Epithelial cell of esophagus (primary cell): ENCODE measurements at places on chromosomes 2 and 18.

DNA sequence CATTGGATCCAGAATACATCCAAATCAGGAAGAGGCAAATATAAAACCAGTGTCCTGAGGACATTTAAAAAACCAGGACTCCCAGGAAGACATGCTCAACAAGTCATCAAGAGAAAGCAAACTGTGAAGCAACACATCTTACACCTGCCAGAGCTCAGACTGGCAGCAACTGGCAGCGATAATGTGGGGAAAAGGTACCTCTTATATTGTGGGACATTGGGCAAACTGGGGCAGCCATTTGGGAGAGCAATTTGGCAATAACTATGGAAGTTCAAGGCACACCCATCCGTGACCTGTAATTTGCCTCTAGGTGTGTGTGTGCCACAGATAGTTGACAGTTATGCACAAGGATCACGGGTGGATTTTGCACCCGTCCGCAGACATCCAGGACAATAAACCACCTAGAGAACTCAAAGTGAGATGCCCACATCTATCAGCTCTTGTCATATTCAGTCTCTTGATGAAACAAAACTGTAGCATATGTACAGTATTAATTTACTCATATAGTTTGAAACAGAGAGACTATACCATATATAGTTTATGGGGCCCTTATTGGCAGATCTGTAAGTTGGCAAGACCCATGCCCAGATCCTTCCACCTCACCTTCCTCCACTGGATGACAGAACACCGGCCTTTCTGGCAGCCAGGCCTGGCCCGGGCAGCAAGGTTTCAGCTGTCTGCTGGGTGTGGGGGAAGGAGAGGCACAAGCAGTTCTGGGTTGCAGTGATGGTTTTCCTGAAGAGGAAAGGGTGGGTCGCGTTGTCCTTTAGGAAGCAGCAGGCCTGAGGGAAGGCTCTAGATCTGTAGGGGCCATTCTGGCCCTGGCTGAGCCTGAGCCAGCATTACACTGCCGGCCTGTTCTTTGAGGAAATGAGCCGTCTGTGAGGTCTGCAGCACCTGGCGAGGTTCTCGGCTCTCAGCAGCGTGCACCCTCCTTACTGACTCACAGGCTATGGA is 18.8 kb downstream of the HJURP start:
- no peak for DNase-seq

GRCh38 chr2:173997269-173997668 is 32.1 kb upstream of the SP3 start:
- peak; percentile 29 for DNase-seq

- peak; percentile 91 for DNase-seq
Measured at GRCh38 chr2:219656526-219656925, 29.1 kb downstream of the SLC4A3 start.

DNA sequence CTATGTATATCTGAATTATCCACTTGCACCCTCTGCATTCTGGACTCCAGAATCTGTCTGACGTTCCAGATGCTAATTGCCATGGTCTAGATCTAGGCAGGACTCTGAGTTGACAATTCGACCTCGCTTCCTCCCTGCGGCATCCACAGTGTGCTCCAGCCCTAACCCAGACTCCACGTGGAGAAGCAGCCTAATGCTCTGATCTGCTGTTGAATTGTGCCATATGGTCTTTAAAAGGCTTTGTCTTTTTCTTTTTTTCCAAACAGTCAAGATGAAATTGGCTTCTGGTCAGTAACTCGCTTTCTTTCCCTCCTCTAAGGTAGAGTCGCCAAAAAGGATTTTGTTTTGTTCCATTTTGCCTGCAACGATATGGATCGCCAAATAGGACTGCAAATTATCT is 752.6 kb upstream of the ID2 start:
- no peak for DNase-seq

GRCh38 chr2:157777427-157777826 is 98.7 kb downstream of the ACVR1 start:
- DNase-seq: peak; percentile 62

GRCh38 chr2:20050646-20051531 is 539 bp downstream of the LAPTM4A start:
- peak; percentile 59 for DNase-seq

DNA sequence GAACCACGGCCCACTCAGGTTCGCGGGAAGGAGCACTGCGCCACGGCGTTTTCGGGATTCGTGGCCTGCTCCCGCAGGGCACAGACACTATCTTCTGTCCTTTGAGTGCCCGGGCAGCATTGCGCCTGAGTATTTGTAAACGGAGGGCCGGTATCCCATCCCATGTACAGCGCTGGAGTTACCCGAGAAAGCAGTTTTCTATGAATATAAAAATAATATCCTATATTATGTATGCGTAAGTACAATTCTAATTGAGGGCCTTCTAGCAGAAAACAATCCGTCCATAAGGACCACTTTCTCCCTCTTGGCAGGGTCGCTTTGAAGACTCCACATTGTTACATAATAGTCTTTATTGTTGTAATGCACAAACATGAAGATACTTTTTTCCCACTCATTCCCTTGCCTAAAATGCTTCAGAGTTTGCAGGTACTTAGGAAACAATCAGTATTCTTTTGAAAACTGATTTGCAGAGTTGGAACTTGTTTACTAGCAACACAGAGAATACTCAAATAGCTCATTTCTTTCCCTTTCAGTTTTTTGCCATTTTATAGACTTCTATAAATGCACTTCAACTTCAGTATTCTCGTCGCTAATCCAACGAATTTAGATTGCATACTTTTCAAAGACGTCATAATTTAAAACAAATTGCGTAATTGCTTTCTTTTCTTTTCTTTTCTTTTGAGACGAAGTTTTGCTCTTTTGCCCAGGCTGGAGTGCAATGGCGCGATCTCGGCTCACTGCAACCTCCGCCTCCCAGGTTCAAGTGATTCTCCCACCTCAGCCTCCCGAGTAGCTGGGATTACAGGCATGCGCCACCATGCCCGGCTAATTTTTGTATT is 1.0 kb upstream of the REV1 start:
- no peak for DNase-seq

- DNase-seq: no peak
Measured at GRCh38 chr2:149134335-149134923, 95.9 kb downstream of the LYPD6B start.

DNA sequence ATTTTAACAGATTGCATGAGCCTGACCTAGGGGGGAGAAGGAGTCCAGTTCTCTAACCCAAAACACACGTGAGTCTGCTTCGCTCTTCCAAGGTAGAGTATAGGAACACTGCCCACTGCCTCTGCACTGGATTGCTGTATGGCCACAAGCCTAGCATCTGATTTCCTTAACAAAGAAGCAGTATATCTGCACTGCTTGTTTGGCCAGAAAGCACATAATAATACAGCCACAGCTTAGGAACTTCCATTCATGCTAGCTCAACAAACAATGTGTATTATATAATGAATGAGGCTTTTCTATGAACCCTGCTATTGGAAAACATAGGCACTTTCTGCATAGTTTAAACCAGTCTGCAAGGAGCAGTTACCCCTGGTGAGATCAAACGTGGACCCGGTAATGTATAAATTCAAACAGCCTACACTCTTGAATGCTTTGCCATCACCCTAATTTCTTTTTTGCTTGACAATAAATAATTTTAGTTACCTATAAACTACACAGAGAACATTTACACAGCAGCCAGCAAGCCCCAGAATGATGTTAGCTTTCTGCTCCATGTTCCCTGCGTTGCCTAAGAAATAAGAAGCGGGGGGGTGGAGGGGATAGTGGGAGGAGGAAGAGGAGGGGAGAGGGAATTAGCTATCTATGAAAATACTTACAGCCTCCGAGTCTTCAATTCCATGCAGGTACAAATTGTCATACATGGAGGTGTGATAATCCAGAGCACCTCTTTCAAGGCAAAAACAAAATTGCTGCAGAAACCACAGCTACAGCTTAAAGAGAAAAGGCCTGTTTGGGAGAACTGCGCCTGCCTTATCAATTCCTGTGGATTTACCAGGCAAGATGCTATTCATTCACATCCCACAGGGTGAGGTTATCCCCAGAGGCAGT is 125.6 kb downstream of the CACNB4 start:
- no peak for DNase-seq

GRCh38 chr2:19086231-19086651 is 272.2 kb downstream of the OSR1 start:
- no peak for DNase-seq

- DNase-seq: no peak
Measured at GRCh38 chr18:48609114-48609513, 70.3 kb downstream of the CTIF start.

DNA sequence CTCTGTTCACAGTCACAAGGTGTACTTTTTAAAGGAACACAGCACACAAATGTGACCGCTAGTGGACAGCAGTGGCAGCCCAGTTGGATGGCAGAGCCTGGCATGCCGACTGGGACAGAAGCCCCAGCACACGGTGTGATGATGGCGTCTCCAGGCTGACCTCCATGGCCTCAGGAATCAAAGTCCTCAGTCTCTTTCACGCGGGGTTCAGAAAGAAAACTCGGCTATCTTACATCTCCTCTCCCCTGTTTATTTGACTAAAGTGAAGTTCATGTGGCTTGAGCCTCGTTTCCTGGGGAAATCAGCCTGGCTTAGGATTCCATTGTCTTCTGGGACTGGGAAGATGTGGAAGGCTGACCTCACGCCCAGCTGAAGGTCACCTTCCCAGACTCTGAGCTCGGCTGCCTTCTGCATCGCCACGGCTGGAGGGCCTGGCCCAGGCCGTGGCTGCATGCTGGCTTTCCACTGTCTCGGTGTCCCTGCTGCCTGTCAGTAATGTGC is 56.1 kb downstream of the ASAP2 start:
- DNase-seq: no peak

DNA sequence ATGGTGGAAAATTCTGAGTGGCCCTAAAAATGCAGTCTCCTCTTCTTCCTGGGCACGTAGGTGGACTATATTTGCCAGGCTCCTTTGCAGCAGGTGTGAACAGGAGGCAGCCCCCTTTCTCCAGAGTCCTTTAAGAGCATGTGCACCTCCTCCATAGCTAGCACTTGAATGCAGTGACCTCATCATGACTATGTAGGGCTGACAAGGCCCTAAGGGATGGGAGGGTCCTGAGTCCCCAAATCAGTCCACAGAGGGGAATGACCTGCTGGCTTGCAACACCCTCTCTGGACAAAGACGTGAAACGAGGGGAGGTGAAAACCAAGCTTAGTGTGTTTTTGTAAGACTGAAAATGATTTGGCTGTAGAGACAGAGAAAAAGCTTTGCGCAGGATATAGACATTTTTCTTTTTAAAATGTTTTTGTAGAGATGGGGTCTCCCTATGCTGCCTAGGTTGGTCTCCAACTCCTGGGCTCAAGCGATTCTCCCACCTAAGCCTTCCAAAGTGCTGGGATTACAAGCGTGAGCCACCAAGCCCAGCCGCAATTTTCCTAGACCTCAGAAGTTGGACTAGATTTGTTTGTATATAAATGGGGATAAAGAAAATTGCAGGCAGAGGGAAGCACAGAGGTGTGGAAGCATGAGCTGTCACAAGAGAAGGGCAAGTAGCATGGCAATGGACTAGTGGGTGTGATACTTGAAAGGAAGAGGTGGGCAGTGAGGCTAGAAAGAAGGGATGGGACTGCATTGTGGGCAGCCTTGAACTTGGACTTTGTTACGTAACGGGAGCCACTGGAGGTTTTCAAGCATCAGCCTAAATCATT is 28.8 kb downstream of the LONRF2 start:
- no peak for DNase-seq

- peak; percentile 6 for DNase-seq
Measured at GRCh38 chr2:70673041-70673647, 94.9 kb downstream of the ADD2 start.

- DNase-seq: no peak
Measured at GRCh38 chr2:88167740-88168139, 2.4 kb upstream of the THNSL2 start.

GRCh38 chr18:44729631-44730101 is 49.0 kb downstream of the SETBP1 start:
- no peak for DNase-seq

DNA sequence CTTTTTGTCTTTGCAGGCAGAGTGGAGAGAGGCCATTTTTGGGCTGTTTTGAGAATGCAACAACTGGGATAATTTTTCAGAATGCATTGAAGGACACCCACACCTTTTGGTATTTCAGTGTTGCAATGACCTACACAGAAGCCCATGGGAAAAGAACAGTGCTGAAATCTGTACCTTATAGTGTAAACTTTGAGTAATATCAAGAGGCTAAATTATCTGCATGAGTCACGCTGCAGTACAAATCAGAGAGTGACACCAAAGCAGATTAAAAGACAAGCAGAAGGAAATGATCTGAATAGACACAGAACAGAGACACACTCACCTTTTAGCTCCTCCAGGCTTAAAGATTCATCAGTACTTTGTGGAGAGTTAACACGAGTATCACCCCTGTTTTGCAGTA is 265.3 kb downstream of the PAX3 start:
- peak; percentile 83 for DNase-seq

DNA sequence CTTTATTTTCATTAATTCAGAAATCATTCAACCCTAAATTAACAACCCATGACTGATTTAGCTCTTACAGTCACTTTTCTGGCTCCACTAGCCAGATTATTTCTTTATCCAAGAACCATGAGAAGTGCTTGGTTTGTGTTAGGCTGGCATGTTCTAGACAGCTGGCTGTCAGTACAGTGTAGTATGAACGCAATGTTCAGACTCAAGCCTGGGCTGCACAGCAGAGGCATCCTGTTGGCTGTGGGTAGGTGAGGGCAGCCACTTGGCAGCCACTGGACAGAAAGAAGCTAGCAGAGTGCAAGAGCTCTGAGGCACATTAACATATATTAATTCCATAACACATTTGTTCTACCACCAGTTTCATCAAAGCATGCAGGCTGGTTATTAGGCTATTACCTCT is 522.9 kb upstream of the FSHR start:
- no peak for DNase-seq

- DNase-seq: peak; percentile 48
Measured at GRCh38 chr2:44707945-44708660, 233.4 kb upstream of the SIX3 start.

DNA sequence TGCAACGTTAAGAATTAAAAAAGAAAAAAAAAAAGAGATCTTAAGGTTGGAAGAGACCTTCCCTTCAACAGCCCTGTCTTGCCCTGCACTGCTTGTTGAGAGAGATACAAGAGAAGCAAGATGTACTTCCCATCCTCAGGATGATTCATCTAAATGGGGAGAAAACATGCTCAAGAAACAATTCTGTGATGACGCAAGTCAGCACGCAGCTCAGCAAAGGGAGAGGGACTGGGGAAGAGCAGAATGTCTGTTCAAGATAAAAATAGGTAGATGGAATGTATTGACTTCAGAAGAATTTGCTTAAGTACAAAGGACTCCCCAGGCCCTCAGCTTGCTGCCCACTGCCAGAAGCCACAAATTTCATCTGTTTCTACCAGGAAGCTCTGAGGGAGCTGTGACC is 198.2 kb upstream of the SPRED2 start:
- DNase-seq: peak; percentile 75

DNA sequence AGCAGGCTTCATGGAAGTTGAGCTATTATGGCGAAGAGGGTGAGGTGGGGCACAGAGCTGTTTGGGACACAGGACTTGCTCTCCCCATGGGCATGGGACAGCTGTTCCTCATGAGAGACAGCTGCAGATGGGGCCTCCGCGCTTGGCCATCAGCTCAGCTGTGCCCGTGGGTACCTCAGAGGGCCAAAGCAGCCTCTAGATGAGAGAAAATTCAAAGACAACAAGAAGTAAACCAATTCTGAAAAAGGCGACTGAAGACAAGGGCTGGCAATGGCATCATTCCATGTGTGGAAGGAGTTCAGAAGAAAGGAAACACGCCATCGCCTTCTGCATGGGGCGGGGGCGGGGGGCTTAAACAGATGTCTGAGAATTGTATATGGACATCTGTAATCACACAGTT is 136.2 kb downstream of the BCL2 start:
- DNase-seq: no peak

GRCh38 chr2:85781013-85781332 is 27.2 kb downstream of the ATOH8 start:
- no peak for DNase-seq
